ENCODE measurements at places on chromosomes 11 and 22.

DNA sequence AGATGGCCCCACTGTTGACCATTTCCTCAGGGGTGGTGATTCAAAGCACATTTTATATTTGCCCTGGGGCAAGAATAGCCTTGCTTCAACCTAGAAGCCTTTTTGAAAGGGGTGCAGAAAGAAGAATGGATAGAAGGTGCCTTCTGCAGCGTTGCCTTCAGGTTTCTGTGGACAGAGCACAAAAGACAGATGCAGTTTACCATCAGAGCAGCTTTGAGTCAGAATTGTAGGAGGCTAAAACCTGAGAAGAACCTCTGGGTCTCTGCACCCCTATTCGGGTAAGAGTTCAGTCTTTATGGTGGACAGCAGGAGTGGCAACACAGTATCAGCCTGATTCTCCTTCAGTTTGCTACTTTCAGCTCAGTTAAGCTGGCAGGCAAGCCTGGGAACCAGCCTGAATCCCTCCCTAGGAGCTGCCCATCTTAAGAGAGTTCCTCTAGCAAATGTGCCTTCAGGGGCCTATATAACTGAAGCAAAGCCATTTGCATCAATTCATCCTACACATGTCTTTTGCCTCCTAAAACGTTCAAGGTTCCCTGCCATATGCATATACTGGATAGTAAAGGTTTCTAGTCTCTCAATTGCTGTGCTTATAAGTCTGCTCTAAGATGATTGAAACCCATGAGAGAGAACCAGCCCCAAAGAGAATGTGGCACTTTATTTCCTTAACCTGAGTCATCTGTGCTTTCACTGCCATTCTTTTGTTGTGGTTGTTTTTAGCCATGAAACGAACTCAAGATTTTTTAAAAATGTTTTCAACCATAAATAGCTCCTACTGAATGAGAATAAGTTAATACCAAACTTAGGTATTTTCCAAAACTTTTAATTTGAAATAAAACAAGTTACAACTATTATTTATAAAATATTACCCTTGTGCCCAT lies 123.0 kb downstream of the TRIM44 start:
- DNase-seq: no peak

DNA sequence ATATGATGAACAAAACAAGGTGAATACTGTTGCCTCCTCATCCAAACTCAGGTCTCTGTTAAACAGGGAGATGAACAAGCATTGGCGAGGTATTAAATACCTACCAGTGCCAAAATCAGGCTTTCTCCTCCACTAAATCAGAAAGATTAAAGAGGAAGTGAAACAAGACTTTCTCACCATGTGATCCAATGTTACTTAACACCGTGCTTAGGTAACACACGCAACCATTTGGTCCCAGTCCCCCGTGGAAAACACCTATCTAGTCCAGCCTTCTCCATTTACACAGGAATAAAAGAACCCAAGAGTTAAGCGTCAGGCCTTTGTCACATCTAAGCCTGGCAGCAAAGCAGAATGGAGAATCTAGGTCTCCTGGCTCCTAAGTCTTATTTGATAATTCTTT lies 34.5 kb downstream of the TENM4 start:
- DNase-seq: no peak

DNA sequence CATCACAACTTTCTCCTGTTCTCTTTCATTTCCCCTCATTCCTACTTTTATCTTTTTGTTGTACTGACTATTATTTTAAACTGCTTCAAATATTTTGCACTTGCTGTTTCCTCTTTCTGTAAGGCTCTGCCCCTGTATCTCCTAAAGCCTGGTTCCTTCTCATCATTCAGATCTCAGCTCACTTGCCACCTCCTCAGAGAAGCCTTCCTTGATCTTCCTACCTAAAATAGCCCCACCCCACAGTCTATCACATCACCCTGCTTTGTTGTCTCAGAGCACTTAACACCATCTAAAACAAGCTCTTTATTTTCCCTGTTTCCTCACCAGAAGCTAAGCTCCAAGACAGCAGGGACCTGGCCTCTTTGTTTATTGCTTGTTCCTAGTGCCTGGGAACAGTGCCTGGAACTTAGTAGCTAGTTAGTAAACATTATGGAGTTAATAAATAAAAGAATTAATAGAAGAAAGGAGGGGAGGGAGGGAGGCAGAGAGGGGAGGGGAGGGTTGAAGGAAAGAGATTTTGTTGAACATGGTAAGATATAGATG lies 2.5 kb upstream of the STK33 start:
- no peak for DNase-seq

DNA sequence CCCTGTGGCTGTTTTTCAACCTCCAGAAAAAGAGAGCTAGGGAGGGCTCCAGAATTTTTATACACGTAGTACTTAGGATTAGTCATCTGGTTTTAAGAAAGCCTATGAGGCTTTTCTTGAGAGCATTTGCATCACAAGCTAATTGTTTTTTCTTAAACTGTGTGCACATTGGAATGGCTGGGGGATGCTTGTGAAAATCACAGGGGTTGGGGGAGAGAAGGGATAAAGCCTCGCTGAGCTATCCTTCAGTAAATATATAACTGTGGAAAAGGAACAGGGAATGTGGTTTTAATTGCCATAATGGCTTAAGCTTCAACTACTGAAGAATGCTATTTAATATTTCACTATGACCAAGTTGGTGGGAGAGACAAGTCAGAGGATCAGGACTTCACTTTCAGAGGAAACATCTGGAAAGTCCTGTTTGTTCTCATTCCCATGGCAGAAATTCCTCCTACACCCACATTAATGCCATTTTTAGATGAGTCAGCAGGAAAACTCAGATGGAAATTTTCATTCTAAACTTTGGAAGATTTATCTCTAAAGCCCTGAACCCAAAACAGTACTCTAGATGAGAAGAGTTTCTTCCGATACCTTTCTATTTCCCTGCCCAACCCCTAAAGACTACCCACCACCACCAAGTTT lies 591.3 kb downstream of the LRRC4C start:
- no peak for DNase-seq

DNA sequence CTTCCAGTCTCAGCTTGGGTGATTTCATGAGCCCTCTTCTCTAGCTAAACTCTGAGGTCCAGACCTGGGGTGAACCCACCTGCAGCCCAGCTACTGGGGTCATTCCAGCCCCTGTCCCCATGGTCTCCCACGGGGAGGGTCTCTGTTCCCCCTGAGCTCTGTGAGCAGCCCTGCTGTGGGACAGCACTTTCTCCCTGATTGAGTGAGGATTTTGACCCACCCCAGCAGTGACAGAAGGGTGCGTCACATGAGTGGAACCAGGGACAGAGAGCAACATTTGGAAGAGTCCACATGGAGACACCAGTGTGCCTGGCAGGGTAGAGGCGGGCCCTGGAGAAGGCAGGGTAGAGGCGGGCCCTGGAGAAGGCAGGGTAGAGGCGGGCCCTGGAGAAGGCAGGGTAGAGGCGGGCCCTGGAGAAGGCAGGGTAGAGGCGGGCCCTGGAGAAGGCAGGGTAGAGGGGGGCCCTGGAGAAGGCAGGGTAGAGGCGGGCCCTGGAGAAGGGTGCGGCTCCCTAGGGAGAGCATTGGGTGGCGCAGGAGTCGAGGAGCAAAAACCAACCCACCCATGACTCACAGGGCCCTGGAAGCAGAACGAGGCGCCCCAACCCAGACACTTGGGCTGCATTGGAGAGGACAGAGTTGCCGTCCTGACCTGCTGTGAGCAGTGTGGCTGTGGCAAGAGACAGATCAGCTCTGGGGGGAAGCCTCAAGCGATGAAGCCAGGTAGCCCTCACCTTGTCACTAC lies 227.7 kb upstream of the B3GAT1 start:
- no peak for DNase-seq

GRCh38 chr11:12220305-12220704 lies 109.9 kb downstream of the MICAL2 start:
- DNase-seq: no peak

GRCh38 chr11:117809236-117810055 lies 12.4 kb upstream of the DSCAML1 start:
- DNase-seq: peak; percentile 33

Measured in iris pigment epithelial cell (primary cell).